ENCODE measurements at places on chromosomes 1 and 21.

- peak; percentile 65 for DNase-seq
Observed at GRCh38 chr1:183093786-183094298, 70.6 kb downstream of the LAMC1 start.

DNA sequence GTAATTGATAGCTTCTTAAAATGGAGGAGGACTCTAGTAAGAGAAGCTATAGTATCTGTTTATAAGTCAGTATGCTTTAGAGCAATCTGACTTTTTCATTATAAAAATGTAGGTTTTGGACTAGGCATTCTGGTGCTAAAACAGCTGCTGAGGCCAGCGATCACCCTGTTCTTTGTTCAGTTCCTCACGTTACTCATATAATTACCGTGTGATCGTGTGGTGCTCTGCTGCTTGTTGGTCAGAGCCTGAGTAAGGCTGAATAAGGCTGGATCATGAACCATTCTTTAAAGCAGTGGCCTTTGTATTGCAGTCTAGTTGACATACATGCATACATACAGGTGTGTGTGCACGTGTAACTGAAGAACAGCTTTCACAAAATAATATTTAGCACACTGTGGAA lies 25.2 kb downstream of the CDC42 start:
- no peak for DNase-seq

DNA sequence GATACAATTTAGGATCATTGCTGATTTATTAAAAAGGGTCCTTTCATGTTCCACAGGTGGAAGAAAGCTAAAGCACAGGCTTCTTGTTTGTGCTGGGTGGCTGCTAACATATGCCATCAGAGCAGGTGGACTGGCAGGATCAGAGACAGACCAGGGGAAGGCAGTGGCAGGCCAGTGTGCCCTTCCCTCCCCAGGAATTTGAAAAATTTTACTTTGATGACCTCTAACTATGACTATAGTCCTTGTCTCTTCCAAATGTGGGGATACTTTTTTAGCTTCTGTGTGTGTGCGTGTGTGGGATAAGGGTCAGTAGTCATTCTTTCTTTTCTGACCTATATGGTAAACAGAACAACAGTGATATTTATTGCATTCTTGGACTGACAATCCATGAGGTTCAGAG lies 49.9 kb downstream of the LHX9 start:
- peak; percentile 71 for DNase-seq

DNA sequence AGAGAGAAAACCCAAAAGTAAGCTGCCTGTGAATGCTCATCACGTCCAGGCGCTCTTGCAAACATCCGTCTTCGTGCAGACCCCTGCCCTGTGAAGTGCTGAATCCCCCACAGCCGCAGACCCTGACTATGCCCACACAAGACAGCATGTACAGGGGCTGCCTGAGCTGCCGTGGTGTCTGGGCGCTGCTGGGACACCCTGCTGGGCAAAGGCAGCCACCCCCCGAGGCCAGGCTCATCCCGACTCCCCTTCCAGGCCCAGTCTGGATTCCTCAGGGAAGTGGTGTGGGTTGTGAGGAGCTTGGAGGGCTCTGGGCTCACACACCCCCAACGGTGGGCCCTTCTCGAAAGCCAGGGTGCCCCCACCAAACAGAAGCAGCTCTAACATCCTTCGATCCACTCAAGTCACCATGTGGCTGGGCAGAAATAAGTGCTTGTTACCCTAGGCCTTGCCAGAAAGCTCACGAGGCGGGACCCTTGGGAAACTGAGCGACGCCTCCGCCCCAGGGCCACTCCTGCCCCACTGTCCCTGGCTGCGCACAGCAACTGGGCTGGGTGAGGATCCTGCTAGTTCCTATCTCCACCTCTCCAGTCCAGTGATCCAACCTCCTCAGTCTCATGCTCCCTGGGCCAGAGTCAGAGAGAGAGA lies 4.8 kb upstream of the WNT9A start:
- DNase-seq = no peak

- no peak for DNase-seq
Observed at GRCh38 chr1:232147215-232147614, 482.7 kb downstream of the SIPA1L2 start.

DNA sequence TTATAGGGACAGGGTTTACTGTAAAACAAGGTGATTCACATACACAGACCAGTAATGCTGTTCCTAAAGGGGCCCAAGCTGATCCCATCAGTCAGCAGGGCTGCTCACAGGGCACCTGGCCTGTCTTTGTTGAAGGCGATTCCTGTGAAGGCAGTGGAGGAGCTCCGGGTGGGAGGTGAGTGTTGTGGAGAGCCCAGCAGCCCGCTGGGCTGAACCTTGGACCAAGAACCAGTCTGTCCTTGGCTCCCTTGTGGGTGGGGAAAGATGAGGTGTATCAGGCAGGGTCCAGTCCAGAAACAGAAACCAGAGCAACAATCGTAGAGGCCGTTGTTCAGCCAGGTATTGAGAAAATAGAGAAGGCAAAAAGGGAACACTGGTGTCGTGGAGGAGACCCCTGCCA lies 12.5 kb downstream of the PDXK start:
- no peak for DNase-seq

DNA sequence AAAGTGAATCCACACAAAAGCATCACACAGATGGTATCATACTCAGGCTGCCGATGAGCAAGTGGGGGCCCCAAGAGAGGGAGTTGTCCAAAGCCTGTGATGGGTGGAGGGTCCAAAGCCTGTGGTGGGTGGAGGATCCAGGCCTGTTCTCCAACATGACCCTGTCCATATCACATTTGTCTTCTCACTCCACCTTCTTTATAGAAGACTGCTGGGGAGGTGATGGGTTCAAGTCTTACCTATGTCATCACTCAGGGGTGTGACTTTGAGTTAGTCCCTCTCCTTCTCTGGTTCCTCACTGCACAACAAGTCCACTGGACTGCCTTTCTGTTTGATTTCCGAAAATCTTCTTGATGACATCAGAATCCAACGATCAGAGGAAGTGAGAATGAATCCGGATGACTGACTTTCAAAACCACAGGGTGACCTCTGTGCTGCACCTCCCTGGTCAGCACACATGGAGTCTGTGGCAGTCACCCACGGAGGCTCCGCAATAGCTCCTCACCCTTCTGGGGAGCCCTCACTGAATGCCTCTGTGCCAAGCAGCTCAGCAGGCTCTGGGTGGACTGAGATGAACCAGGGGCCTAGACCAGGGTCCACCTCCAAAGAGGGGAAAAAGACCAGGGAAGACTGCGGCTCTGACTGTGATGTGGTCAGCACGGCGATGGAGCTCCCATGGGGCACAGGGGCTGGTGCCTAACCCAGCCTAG lies 166.8 kb downstream of the HIVEP3 start:
- DNase-seq = peak; percentile 83

DNA sequence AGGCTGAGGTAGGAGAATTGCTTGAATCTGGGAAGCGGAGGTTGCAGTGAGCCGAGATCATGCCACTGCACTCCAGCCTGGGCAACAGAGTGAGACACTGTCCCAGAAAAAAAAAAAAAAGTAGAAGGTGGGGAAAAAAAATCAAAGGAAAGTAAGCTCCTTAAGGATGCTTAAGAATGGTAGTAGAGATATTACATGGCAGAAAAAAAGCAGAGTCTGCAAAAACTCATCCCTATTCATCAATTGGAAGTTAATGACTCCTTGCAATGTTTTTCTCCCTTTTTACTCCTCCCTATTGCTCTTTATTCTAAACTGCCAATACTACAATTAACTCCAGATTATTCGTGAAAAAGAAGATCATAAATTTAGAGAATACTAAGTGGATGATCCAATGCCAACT lies 23.4 kb downstream of the ENAH start:
- no peak for DNase-seq

DNA sequence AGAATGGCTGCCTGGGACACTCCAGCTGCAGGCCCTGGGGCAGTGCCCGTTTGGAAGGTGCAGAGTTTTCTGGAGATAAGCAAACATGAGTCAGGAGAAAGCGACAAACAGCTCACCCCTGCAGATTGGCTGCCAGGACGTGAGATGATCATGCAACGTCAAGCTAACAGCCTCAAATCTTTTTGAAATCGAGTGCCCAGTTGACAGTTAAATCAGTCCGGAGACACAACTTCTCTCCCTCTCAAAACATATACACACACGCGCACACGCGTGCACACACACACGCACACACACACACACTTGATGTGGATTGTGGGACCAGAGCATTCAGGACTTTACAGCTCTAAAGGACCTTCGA lies 49.4 kb downstream of the TENT5C start:
- DNase-seq = peak; percentile 49

GRCh38 chr1:108591466-108591865 lies 31.6 kb downstream of the EEIG2 start:
- DNase-seq = no peak

- DNase-seq = peak; percentile 22
Observed at GRCh38 chr1:214615109-214615508, 12.1 kb downstream of the CENPF start.

DNA sequence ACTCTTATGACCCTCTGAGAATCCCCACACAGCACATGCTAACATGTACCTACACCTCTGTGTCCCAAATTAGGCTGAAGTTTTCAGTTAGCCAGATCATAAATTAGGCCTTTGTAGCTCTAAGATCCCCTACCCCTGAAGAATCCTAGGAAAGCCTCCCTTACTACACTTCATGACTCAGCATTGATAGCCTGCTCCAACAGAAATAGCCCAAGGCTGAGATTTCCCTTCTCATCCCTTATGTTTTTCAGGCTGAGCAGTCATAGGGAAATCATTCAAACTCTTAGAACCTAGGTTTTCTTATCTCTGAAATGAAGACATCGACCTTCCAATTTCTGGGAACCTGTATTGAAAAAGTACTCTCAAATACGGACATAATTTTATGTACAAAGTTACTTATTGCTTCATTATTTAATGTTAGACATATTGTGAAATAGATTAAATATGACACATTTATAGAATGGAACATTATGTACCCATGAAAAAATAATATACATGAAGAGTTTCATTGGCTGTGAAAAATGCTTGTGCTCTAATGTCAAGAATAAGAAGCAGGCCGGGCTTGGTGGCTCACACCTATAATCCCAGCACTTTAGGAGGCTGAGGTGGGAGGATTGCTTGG lies 122.4 kb upstream of the UBE2U start:
- DNase-seq = peak; percentile 29

GRCh38 chr1:70140894-70141293 lies 64.5 kb downstream of the LRRC40 start:
- peak; percentile 49 for DNase-seq

DNA sequence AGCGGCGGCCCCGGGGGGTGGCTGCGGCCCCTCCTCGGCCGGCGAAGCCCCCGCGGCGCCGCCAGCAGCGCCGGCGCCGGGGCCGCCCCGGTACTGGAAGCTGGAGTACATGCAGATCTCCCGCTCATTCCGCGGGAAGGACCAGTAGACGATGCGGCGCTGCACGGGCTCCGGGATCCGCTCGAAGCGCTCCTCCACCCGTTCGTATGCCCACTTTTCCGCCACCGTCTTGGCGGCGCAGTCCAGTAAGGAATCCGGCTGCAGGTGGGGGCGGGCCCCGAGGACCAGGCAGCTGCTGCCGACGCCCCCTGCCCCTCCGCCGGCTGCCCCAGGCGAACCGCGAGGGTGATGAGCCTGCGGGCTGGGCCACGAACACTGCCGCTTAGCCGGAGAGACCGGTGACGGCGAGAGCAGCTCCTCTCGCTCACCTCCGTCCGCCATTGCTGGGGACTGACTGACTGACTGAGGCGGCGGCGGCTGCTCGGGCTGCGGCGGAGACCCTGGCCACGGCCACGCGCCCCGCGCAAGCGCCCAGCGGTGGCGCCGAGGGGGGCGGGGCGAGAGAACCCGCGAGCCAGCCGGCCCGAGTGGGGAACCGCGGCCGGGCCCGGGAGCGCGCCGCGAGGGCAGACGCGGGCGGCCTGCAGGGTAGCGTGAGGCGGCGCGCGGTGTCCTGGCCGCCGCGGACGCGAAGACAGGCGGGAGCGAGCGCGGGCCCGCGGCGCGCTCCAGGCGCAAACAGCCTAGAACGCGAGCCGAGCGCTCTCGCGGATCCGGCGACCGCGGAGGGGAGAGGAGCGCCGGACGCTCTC lies at the start of gene ZSWIM5:
Gene ZSWIM5 (minus strand): TSS at position 696 of the 812 bp plus-strand sequence. CDS start 255 bp downstream, at position 441.
- DNase-seq = no peak

DNA sequence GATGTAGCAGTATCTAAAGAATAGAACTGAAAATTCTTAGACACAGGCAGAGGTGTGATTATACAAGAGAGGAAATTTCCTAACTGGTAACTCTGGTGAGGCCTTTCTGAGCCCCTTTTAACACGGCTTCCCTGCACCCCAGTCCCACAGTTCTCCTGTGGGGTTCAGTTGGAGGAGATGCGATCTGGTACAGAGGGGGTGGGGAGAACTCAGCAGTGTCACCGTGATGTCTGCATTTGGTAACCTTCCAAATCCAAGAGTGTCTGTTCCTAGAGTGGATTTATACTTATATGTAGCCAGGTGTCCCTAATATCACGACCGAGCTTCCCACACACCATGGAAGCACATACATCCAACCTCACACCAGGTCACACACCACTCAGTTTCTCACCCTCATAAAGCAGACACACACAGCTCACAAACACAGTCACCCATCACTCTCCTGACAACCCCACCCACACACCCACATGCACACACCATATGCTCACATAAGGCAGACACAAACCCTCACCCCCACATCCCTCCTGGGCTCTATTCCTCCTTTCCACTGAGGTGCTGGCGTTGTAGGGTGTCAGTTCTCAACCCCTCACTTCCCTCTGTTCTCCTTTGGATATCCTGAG lies 48.5 kb downstream of the RHBG start:
- DNase-seq = no peak

DNA sequence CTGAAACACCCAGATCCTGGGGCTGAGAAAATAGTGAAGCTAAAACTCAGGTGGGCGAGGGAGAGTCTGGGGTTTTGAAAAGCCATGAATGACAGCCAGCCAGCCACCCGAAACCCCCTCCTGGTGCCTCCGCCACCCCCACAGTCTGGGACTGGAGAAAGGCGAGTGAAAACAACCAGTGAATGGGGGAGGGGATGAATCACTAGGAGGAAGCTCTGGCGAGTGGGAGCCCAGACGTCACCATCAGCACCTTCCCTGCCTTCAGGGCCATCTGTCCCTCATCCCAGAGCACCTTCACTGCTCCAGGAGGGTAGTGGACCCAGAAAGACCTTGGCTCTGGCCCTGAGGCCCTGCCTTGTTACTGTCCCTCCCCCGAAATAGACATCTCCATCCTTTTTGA lies 9.2 kb downstream of the RORC start:
- no peak for DNase-seq

DNA sequence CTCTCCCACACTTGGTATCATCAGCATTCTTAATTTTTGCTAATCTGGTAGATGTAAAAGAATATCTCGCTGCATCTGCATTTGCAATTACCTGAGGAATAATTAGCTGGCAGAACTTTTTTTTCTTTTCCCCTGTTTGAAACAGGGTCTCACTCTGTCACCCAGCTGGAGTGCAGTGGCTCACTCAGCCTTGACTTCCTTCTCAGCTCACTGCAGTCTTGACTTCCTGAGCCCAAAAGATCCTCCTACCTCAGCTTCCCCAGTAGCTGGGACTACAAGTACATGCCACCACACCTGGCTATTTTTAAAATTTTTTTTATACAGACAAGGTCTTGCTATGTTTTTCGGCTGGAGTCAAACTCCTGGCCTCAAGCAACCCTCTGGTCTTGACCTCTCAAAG lies 35.4 kb upstream of the ENAH start:
- DNase-seq = no peak

Measured in A172 (cell line).